ENCODE measurements at places on chromosomes 16 and 17. TPM values are rescaled to one million over a fixed set of nuclear protein-coding genes. Genes with fewer than 3 reads are reported as not detected.

- no peak for DNase-seq
Observed at GRCh38 chr17:21163101-21163500, 36.3 kb downstream of the DHRS7B start.

STAT5B gene
- total RNA-seq, result 150 TPM

- no peak for DNase-seq
Observed at GRCh38 chr17:80101946-80102663, 724 bp downstream of the GAA start.

DNA sequence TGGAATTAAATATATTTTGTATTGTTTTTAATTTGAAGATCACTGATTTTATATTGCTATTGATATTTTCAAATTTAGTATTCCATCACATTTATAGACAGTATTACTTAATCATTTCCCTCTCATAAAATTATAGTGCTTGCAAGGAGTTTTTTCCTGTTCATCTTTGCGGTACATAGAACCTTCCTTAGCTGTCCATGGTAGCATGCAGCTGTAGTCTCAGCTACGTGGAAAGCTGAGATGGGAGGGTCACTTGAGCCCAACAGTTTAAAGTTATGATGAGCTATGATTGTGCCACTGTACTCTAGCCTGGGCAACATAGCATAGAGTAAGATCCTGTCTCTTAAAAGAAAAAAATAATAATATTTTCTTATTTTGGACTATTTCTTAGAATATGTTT lies 215.8 kb upstream of the CHMP6 start:
- DNase-seq, result no peak

GRCh38 chr17:5282642-5283217 lies 646 bp downstream of the RABEP1 start:
- DNase-seq, result no peak

DNA sequence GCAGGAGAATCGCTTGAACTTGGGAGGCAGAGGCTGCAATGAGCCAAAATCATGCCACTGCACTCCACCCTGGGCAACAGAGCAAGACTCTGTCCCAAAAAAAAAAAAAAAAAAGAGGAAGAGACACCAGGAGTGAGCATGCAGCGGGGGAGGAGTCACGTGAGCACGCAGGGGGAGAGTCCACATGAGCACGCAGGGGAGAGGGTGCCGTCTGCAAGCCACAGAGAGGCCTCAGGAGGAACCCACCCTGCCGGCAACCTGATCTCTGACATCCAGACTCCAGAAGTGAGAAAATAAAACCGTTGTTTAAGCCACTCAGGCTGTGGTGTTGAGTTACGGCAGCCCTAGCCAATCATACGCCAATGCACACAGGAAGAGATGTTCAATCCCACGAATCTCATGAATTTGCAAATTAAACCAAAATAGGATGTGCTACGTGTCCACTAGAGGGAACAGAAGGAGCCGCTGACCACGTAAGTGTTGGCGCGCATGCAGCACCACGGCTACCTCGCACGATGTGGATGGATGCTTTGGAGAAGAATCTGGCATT lies 42.2 kb downstream of the CCDC57 start:
- no peak for DNase-seq

DNA sequence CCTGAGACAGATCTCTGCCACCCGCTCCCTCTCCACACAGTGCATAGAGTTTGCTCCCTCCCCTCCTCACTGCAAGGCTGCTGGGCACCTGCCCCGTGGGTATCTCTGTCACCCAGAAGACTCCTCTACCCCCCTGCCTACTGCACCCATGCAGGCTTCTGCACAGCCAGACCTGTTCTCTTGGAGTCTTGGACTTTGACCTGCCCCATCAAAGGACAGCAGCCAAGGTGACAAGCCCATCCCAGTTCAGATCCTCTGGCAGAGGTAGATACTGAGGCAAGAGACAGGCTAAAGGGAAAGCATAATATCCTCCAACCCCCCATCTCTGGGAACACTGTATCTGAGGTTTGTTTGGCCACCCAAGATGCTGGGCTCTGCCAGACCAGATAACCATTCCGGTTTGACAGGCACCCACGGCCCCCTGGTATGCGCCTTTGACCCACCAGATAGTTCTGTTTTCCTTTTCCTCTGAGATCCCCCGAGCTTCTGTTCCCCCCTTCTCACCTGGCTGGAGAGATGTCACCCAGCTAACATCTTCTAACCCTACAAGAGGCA lies 239.6 kb downstream of the SOX9 start:
- no peak for DNase-seq

DNA sequence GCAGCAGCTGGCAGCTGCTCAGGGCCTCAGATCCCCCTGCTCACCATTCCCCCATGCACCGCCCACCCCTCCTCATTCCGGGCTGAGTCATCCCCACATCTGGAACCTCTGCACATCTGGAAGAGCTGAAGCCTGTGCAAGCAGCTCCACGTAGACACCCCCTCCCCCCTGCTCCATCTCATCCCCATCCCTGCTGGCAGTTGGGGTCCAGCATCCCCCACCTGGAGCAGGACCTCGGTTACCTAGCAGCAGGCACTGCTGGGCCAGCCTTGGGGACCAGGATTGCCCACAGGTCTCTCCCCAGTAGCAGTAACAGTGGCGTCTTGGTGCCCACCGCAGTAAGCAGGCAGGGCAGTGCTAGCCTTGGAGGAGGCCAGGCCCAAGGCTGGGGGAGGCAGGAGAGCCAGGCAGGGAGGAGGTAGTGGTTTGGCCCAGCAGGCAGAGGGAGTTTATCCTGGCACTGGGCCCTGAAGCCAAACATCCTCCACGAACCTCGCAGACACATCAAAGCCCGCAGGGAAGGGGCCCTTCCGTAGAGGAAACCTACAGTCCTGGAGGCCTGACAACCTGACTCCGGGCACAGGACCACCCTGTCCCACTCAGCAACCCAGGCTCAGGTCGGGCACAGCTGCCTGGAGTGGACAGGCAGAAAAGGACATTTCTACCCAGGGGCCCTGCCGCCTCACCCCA lies 7.7 kb upstream of the TMEM92 start:
- no peak for DNase-seq

- DNase-seq, result no peak
Observed at GRCh38 chr17:48597778-48598631, 4.4 kb upstream of the HOXB5 start.

GRCh38 chr17:45394913-45395568 lies 37.6 kb downstream of the ARHGAP27 start:
- DNase-seq, result no peak

DNA sequence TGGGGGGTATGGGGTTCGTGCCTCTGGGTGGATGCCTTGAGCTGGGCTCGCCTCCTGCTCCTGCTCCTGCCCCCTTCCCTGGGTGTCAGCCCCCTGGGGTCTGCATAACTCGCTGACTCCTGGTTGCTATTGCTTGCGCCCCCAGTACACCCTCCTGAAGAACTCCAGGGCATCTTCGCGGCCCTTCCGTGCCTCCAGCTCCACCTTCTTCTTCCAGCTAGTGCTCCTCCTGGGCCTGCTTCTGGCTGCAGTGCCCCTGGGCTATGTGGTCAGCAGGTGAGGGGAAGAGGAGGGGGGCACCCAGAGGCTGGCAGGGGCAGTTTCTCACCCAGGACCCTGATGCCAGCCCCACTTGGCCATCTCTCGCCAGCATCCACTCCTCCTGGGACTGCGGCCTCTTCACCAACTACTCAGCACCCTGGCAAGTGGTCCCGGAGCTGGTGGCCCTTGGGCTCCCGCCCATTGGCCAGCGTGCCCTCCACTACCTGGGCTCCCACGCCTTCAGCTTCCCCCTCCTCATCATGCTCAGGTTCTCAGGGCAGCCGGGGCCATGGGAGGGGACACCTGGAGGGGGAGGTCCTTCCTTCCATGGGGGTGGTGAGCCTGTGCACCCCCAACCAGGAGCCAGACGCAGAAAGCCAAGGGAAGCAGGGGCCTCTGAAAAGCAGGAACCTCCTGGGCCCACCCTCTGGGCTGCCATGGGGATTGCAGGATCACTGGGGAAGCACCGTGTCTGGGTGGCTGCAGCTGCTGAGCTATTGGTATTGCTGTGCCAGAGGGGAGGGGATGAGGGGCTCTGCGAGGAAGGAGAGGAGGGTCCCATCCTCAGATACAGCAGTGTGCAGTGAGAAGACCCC lies 7.8 kb upstream of the C17orf99 start:
- DNase-seq, result no peak

- DNase-seq, result no peak
Observed at GRCh38 chr16:29820730-29821642, 724 bp downstream of the MVP start.

- no peak for DNase-seq
Observed at GRCh38 chr17:57569853-57570252, 175.2 kb downstream of the CCDC182 start.

KRTAP4-4 gene
- not detected for total RNA-seq

GJC1 gene
- 5.4 TPM for total RNA-seq

RNU2-1 gene
- total RNA-seq, result not detected

GRCh38 chr17:82096709-82097183 lies 1.3 kb downstream of the FASN start:
- DNase-seq, result no peak
